ENCODE measurements at places on chromosomes 3 and 15. TPM values are rescaled to one million over a fixed set of nuclear protein-coding genes. Genes with fewer than 3 reads are reported as not detected.

Gene PIERCE2
- 2.3 TPM for total RNA-seq

Gene NEK10
- 1.4 TPM for total RNA-seq

Gene TMOD3
- 49.0 TPM for total RNA-seq

Gene LSAMP
- 64.9 TPM for total RNA-seq

Gene SERINC4
- total RNA-seq = 0.14 TPM

Gene HES1
- total RNA-seq = 180 TPM

DNA sequence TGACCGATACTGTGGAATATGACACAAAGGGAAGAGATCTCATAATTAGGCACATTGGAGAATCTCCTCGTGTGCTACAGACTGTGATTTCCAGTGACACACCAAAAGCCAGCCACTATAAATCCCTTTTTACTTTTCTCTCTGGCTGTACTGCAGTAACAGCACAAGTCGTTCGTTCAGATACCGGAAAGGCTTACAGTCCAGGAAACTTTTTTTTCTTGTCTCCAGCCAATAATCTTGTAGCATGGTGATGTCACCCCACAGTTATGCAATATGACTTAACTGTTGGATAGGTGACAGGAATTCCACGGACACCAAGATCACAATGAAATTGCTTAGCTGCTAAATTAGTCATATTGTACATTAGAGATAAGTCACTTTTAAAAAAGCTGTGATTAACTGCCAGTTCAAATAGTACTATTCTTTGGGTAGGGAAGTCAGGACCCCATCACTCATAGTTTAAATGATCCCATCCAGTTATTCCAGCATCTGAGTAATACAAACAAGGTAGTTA, 36.3 kb upstream of the TSC22D2 start:
- no peak for DNase-seq

- no peak for DNase-seq
Observed at GRCh38 chr15:42710662-42711061, 26.3 kb downstream of the CDAN1 start.

DNA sequence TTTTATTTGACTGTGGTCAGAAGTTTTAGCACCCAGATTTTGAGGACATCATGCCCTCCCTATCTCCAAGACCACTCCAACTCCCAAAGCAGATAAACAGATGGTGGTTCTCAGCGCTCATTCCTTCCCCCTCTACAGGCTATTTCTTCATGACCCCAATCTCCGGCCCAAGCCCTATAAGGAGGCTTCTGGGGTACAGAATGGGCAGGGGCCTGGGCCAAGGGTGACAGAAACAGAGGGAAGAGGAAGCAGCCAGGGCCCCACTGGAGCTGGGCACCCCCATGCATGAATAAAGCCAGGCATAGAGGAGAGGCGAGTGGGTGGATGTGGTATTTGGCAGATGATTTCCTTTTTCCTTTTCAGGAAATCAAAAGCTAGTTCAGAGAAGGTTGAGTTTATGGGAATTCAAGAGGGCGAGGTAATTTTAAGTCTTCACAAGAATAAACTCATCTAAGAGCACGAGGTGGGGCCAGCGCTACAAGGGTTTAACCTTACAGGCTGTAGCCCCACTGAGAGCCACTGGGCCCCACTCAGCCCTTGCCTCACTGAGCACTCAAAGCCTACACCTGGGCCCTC, 104.8 kb upstream of the HERC1 start:
- no peak for DNase-seq

- DNase-seq = no peak
Observed at GRCh38 chr3:17142516-17142915, 257.8 kb downstream of the PLCL2 start.

GRCh38 chr3:55406696-55407425, 80.2 kb downstream of the WNT5A start:
- DNase-seq = no peak

All from type B pancreatic cell (in vitro differentiated cells).